ENCODE measurements at places on chromosomes 7 and 10. TPM values are rescaled to one million over a fixed set of nuclear protein-coding genes. Genes with fewer than 3 reads are reported as not detected.

GRCh38 chr7:6178298-6179029 lies 94.0 kb downstream of the CYTH3 start:
- DNase-seq = no peak

The PDZD7 gene
- total RNA-seq = 1.2 TPM

The ARHGAP12 gene
- total RNA-seq = 3.0 TPM

- DNase-seq = no peak
These were observed 59.1 kb downstream of the MALSU1 start for GRCh38 chr7:23358152-23358674.

GRCh38 chr7:72023926-72024325 lies 388.2 kb downstream of the CALN1 start:
- no peak for DNase-seq

DNA sequence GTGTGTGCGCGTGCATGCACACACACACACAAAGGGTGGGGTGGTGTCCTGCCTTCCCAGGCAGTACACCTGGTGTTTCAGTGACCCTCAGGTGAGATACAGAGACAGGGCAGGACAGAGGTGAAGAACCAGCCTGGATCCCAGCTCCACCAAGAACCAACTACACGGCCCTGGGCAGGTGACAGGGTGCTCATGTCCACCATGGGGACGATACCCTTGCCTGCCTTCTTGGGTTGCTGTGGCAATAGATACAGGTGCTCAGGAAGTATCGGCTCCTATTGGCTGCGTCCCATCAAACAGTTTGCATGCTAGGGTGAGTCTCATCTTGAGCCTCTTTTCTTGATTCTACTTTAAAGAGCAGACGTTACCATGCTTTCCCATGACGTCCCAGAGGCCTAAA lies 33.7 kb upstream of the CXCL12 start:
- no peak for DNase-seq

The CRTAC1 gene
- not detected for total RNA-seq

GRCh38 chr10:118500477-118501104 lies 94.9 kb downstream of the PRLHR start:
- no peak for DNase-seq
